Stimulated activated CD8-positive, alpha-beta memory T cell treated with anti-CD3 and anti-CD28 coated beads, Interleukin-7, amount 100 ng/mL, for 1 hour (primary cell): ENCODE measurements at places on chromosomes 2 and 18.

- DNase-seq = no peak
Measured at GRCh38 chr18:21901423-21901945, 160.9 kb downstream of the MIB1 start.

- no peak for DNase-seq
Measured at GRCh38 chr2:39920307-39920801, 141.3 kb upstream of the THUMPD2 start.

- no peak for DNase-seq
Measured at GRCh38 chr2:177595126-177595845, 202.7 kb downstream of the AGPS start.

GRCh38 chr2:233822781-233823730 lies 31.3 kb downstream of the HJURP start:
- DNase-seq = no peak

DNA sequence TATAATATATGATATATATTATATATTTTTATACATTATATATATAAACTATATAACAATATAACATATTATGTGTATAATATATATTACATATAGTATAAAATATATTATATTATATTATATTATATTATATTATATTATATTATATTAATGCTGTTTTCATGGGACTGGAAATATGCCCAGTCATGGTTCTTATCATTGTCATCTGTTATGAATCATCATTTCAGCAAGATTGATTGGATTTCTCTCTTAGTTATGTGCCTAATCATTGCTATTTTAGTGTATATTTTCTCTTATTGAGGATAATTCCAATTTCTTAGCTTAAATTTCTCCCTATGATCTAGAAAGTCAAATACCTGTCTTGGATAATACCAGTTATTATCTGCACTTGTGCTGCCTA lies 617.8 kb downstream of the TRIB2 start:
- no peak for DNase-seq
